ENCODE measurements at places on chromosomes 1 and 21. TPM values are rescaled to one million over a fixed set of nuclear protein-coding genes. Genes with fewer than 3 reads are reported as not detected.

GRCh38 chr1:100461222-100461621 is 76.7 kb upstream of the GPR88 start:
- no peak for DNase-seq

DNA sequence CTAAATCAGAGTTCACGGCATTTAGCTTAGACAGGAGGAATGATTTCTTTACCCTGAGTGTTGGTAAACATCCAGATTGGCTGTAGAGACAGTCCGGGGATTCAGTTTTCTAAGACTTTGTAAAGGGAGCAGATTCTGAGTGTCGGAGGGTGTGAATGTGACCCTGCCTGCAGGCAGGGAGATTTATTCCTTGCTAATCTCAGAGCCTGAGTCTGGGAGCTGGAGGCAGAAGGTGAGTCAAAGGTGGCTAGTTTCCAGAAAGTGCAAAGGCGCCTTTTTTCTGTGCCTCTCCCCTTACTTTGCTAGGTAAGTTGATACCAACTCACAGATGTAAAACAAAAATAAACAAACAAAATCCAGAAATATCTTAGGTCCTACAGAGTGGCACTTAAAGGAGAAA is 11.7 kb downstream of the ATP1B1 start:
- no peak for DNase-seq

GRCh38 chr1:15352128-15352957 is 57.3 kb upstream of the EFHD2 start:
- DNase-seq: no peak

The AVPR1B gene
- 0.87 TPM for total RNA-seq

DNA sequence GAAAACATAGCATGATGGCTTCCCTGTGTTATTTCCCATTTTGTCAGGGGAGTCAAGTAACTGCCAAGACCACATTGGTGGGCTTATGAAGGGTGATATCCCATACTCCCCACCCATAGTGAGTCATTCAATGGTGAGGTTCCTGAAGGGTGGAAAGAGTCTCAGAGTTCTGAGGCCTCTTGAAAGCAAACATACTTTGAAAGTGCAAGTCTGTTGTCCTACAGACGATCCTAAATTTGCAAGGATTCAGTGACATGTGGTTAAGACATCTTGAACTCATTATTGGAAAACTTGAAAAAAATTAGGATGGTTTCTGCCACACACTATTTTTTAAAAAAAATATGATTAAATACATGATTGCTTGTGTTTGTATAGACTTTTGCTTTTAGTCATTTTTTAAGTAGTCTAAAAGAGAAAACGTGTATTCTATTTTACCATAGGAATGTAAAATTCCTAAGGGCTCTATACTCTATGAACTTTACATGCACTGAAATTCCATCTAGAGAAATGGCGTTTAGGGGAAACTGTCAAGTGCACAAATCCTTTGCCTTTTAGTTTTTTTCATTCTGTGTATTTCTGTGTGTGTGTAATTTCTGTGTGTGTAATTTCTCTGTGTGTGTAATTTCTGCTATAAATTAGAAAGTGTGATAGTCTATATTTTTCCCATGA is 225.5 kb upstream of the ADAMTS5 start:
- no peak for DNase-seq

DNA sequence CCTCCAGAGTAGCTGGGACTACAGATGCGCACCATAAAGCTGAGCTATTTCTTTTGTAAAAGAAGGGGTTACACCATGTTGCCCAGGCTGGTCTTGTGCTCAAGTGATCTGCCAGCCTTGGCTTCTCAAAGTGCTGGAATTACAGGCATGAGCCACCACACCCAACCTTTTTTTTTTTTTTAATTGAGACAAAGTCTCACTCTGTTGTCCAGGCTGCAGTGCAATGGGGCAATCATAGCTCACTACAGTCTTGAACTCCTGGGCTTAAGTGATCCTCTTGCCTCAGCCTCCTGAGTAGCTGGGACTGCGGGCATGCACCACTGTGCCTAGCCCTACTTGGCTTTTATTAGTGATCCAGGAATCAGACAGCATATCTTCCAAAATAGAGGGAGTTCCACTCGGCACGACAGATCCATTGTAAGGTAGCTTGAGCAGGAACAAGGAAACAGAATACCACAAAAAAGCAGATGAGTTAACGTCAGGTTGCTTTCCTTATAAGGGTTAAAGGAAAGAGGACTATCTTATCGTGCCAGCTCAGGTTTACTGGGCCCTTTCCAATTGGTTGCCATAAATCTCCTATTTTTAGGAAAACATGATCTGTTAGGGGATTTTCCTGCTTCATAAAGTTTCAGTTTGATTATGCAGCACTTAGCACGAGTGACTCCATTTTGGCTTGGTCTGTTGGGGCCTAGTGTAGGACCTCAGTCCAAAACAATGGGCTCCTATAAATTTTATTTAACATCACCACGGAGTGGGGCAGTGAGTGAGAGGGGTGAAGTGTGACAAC is 45.2 kb downstream of the NENF start:
- no peak for DNase-seq

The AMY2A gene
- not detected for total RNA-seq

The LDLRAD1 gene
- total RNA-seq: 1.5 TPM

The CD5L gene
- not detected for total RNA-seq

GRCh38 chr1:150072959-150073358 is 5.4 kb downstream of the VPS45 start:
- no peak for DNase-seq
